ENCODE measurements at places on chromosomes 5 and 9. TPM values are rescaled to one million over a fixed set of nuclear protein-coding genes. Genes with fewer than 3 reads are reported as not detected.

DNA sequence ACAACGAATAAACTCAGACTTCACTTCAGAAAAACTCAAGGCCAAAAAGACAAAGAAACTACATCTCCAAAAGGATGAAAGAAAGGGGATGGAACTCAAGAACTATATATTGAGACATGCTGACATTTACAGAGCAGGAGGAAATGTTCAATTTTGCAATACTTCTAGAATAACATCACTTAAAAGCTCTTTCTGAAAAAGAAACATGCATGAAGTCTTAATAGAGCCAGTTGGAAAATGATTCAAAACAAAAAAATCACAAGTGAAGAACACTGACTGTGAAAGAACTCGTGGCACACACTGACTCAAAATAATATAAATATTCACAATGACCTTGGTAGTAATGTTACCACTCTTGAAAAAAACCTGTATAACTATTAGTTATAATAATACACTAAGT, 267.8 kb upstream of the NREP start:
- DNase-seq, result no peak

Gene C9orf72
- 20.9 TPM for polyA plus RNA-seq

Gene PAPPA
- 1.2 TPM for polyA plus RNA-seq

DNA sequence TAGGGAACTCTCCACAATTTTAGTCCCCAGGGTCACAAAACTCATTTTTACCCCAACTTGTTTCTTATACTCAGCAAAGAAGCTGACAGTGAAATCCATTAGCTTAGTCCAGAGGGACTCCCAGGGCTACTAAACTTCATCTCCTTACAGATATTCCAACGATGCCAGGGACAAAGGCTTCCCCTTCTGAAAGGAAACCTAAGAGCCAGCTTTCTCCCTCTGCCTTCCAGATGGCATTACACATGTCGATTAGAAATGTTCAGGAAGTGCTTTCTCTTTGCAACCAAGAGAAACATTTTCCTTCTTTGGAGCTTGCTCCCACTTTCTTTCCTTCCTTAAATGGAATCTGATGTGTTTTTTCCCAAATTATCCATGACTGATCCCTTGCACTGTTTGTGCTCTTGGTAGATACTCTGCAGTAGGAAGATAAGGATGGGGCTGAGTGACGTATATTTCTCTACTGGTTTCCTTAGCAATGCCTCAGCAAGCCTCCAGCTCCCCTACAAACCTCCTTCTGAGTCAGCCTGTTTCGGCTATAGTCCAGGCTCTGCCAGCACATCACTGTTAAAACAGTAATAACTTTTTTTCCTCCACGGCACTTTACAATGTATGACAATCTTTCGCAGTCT, 43.0 kb upstream of the HTR4 start:
- DNase-seq, result no peak

All from right lung (tissue), 10 donors.